ENCODE measurements at places on chromosomes 5 and 9. TPM values are rescaled to one million over a fixed set of nuclear protein-coding genes. Genes with fewer than 3 reads are reported as not detected.

ZDHHC11B gene
- not detected for total RNA-seq

GPX8 gene
- 66.2 TPM for total RNA-seq

ZFAND5 gene
- 256 TPM for total RNA-seq

LCN15 gene
- not detected for total RNA-seq

SHISAL2B gene
- not detected for total RNA-seq

LCN12 gene
- 0.40 TPM for total RNA-seq

Measured in renal cortical epithelial cell (primary cell).